Uterus (tissue), 4 donors: ENCODE measurements at places on chromosomes 3 and 15. TPM values are rescaled to one million over a fixed set of nuclear protein-coding genes. Genes with fewer than 3 reads are reported as not detected.

GRCh38 chr3:2839876-2840275, 270.3 kb downstream of the IL5RA start:
- no peak overlapping the region for H3K27ac ChIP-seq
- no peaks in the 10 kb centered on the region for H3K36me3 ChIP-seq
- no peaks in the 10 kb centered on the region for H3K27me3 ChIP-seq
- DNase-seq: no peak
- H3K4me1 ChIP-seq: no peaks in the 10 kb centered on the region
- H3K4me3 ChIP-seq: no peak overlapping the region

- no peaks in the 10 kb centered on the region for H3K27me3 ChIP-seq
- no peak overlapping the region for H3K27ac ChIP-seq
- H3K4me3 ChIP-seq: no peak overlapping the region
- no peaks in the 10 kb centered on the region for H3K36me3 ChIP-seq
- no peak for DNase-seq
- no peaks in the 10 kb centered on the region for H3K4me1 ChIP-seq
Observed at GRCh38 chr3:193895409-193895808, 240.5 kb upstream of the HES1 start.

HYAL1 gene
- total RNA-seq: 2.1 TPM

GRCh38 chr15:69979783-69980182, 117.9 kb downstream of the TLE3 start:
- no peak overlapping the region for H3K4me3 ChIP-seq
- no peaks in the 10 kb centered on the region for H3K27me3 ChIP-seq
- no peak for DNase-seq
- no peak overlapping the region for H3K27ac ChIP-seq
- no peaks in the 10 kb centered on the region for H3K36me3 ChIP-seq
- no peaks in the 10 kb centered on the region for H3K4me1 ChIP-seq
